ENCODE measurements at places on chromosomes 2 and 18.

GRCh38 chr2:241863536-241863954 is 4.9 kb upstream of the PDCD1 start:
- no peak for DNase-seq

DNA sequence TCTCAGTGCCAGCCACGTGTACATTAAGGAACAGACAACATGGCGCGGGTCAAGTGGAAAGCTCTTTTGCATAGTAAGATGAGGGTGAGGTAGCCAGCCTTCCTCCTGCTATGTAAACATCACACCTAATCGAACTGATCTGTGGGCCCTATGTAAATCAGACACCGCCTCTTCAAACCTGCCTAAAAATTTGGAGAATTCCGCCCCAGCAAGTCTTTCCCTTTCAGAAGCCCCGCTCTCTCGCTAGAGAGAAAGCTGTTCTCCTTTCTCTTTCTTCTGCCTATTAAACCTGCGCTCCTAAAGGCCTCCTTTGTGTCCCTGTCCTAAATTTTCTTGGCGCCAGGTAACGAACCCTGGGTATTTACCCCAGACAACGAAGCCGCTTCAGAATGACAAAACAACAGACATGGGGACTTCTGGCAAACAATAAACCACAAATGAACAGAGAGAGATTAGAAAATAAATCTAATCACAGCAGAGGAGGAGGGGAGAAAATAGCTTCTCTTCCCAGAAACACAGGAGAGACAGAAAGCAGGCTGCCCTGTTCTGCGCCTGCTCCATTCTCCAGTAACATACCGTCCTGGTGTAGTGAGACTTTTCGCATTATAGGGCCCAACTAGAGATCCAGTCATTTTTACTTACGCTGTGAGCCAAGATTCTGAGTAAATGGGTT is 31.9 kb upstream of the CYP1B1 start:
- no peak for DNase-seq

GRCh38 chr2:95353055-95353575 is 49.4 kb upstream of the FAHD2A start:
- DNase-seq: no peak

DNA sequence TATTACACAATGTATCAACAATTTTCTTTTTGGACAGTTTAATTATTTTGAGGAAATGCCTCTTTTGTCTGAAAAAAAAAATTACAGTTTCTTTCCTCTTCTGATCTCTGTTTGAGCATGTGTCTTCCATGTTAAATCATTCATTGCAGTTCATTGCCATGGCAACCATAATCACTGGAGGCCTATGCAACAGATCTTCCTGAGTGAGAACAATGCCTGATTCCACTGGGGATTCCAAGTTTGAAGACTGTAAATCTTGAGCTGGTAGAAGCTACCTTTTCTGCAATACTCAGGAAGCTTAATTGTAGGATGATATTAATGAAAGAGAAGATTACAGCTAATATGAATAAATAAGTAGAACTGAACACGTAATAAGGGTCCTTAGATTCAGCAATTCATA is 721.4 kb upstream of the CNTNAP5 start:
- no peak for DNase-seq

DNA sequence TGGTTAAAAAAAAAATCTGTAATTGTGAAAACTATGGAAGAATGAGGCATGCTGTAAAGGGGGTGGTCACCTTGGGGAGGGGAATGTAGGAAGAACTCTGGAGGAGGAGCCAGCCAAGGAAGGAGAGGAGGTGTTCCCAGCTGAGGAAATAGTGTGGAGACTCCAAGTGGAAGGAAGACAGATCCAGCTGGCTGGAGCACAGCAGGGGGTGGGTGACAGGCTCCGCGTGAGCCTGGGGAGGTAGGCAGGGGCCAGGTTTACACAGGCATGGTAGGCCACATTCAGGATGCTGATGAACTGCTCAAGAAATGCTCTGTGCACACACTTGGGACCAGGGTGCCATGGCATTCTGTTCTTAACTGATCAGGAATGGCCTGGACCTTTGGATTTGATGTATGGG is 16.8 kb downstream of the AFF3 start:
- no peak for DNase-seq

GRCh38 chr2:222943820-222944219 is 83.0 kb downstream of the ACSL3 start:
- DNase-seq: no peak

GRCh38 chr2:105442056-105442455 is 43.2 kb upstream of the FHL2 start:
- DNase-seq: no peak

DNA sequence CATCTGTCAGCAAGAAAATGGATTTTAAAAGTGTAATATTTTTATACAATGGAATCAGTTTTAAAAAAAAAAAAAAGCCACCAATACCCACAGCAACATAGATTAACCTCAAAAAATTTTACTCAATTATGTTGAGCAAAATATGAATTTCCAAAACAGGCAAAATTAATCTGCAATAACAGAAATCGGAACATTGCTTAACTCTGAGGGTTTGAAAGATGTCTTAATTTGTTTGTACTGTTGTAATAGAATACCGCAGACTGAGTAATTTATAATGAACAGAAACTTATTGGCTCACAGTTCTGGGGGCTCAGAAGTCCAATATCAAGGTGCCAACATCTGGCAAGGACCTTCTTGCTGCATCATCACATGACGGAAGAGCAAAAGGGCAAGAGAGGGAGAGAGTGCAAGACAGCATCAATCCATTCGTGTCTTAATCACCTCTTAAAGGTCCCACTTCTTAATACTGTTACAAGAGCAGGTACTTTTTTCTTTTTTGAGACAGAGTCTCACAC is 31.8 kb upstream of the TNFAIP6 start:
- DNase-seq: no peak

GRCh38 chr2:117814417-117815264 is at the start of gene DDX18:
Gene DDX18 (plus strand): TSS chr2:117814691. CDS start chr2:117814778, 87 bp downstream.
- peak; percentile 98 for DNase-seq

DNA sequence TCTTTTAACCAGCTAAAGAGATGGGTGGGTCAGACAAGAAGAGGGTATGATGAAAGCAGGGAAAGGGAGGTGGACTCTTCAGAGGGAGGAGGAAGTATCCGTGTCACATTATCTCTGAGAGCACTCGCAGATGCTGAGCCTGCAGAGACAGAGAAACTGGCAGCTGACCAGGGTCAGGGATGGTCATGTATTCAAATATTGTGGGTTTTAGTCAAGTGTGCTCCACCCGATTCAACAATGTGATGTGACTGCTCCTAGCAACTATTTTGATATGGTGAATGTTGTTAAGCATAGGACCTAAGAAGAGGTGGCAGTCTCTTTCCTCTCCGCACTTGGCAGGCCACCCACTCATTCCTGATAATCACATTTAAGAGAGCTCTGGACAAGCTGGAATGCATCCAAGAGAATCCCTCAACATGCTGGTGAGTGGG is 1.3 kb upstream of the CLIP4 start:
- peak; percentile 55 for DNase-seq

- DNase-seq: no peak
These were observed 115.8 kb upstream of the CWC22 start for GRCh38 chr2:180122874-180123273.

DNA sequence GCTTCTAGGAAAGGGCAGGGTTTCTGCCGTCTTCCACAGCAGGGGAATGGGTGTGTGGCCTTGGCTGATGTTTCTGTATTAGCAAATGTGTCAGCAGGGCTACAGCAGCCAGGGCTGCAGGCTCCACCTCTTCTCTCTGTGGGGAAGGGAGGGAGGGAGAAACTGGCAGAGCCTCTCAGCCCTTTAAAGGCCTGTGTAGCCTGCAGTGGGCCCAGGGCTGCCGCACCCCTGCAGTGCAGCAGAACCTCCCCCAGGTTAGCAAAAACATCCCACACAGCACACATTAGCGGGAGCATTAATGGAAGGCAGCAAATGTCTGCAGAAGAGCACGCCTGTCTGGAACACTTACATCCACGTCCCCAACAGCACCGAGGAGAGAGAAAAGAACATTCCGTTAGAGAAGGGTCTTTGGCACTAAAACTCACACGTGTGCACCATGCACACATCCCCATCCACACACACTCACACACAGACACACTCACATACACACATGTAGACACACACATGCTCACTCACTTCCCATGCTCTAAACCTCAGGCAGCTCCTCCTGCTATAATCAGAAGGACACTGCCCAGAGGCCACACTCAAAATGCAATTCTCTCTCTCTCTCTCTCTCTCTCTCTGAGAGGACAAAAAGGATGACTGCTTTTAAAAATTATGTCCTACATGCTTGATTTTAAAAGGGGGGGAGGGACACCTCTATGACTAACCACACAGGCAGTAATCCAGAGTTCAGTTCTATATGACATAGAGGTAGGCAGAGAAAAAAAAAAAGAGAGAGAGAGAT is 24.1 kb downstream of the MRPL35 start:
- peak; percentile 37 for DNase-seq

- DNase-seq: no peak
These were observed 116.5 kb downstream of the MCFD2 start for GRCh38 chr2:46798998-46799698.

Measured in kidney glomerular epithelial cell (primary cell).